ENCODE measurements at places on chromosomes 12 and 14.

DNA sequence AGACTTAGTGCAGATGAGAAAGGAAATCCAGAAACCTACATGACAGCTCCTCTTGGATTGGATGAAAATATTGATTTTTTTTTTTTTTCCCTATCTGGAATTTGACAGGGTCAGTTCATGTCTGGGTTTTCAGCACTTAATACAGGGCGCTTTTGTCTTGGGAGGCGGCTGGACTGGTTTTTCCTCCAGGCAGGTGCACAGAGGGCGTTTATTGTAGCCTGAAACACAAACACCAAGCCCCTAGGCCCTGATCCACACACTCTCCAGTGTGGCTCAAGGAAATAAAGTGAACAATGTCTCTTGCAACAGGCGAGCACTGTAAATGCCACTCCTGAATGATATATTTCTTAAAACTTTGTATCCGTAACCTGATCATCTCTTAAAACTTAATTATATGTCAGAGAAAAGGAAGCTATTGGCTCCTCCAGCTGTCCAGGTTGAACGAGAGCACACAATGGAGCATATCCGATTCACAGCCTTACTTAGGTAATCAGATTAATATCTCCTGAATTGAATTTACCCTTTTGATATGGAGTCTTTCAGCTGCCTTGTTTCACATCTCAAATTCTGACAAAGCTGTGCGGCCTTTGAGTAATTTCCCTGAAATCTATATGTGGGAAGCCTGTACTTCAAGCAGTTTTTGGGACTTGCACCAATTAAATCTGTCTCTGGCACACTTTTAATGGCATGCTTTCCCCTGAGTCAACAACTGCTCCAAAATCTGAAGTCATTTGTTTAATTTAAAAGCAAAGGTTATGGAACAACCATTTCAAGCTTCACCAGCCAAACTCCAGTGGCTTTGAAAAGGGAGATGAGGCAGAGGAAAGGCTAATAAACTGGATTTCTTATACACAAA lies 485.7 kb downstream of the ZFP36L1 start:
- peak; percentile 19 for DNase-seq

DNA sequence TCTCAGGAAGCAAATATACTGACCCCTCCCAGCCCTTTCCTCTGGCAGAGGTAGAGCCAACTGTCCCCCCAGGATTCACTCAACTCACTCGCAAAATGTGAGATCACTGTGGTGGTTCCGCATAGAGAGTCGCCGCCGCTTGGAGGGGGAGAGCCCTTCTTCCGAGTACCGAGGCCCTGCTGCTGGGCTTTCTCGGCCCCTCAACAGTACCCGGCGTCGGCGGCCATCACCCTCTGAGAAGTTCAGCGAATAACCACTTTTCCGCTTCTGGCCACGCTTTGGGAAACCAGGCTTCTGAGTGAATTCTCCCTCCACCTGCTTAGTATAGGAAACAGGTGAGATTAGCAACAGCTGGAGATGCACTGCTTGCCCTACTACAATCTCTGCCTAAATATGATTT lies 31.1 kb downstream of the BAZ2A start:
- no peak for DNase-seq

- no peak for DNase-seq
These were observed 2.5 kb upstream of the DACT1 start for GRCh38 chr14:58635091-58635830.

- DNase-seq, result no peak
These were observed 16.7 kb downstream of the CNIH1 start for GRCh38 chr14:54424479-54424901.

GRCh38 chr14:92917956-92918355 lies 5.0 kb upstream of the CHGA start:
- no peak for DNase-seq

DNA sequence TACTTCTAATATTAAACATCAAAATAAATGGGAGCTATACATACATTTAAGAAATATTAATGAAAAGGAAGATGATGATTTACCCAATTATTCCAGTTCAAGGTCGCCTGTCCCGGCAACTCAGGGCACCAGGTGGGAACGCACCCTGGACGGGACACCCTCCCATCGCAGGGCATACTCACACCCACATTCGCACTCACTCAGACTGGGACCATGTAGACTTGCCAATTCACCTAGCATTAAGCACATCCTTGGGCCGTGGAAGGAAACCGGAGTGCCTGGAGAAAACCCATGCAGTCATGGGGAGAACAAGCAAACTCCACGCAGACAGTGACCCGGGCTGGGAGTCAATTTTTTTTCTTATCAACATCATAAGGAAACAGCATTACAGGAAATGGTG lies 474.9 kb downstream of the APAF1 start:
- DNase-seq, result no peak

DNA sequence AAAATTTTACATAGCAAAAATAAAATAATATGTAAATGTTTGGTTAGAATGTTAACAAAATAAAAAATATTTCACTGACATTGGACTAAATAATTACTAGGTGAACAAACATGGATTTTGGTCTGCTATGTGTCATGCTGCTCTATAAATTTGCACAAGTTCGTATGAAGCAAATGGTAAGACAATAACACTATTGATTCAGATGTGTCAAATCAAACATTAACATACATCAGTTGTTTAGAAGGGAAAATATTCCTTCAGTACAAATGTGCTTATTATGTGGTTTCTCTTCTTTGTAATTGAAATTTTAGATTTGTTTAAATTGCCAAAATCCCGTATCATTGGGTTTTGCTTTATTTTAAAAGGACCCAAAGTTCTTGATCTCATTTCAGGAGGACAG lies 46.9 kb downstream of the PAWR start:
- no peak for DNase-seq

DNA sequence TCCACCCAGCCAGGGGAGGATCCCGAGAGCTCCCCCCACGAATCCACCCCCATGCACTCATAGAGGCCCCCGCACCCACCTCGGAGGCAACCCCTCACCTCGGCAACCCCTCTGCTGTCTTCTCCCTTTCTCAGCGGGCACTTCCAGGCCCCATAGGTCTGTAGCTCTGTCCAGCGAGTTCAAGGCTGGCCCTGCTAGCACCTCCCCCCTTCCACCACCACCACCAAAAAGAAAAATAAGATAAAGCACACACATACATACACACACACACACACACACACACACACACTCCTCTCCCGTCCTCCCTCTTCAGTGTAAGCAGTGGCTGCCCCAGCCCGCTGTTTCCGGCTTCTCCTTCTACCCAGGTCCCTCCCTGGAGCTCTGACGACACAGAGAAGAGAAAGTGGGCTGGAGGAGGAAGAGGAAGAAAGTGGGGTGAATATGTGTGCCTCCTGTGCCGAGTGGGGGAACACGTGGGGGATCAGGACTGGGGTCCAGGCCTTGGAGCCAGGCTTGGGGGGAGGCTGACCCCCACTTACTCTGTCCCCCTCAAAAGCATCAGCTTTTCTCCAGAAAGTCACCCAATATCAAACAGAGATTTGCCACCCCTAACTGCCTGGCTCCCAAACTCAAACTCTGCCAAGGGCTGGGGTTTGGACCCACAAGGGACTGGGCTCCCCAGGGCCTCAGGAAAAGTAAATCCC lies at the start of gene STAT6:
TSS of gene STAT6 (minus strand) at position 332 of the 704 bp plus-strand sequence. CDS start 3,084 bp downstream, outside the sequence.
- DNase-seq, result no peak

DNA sequence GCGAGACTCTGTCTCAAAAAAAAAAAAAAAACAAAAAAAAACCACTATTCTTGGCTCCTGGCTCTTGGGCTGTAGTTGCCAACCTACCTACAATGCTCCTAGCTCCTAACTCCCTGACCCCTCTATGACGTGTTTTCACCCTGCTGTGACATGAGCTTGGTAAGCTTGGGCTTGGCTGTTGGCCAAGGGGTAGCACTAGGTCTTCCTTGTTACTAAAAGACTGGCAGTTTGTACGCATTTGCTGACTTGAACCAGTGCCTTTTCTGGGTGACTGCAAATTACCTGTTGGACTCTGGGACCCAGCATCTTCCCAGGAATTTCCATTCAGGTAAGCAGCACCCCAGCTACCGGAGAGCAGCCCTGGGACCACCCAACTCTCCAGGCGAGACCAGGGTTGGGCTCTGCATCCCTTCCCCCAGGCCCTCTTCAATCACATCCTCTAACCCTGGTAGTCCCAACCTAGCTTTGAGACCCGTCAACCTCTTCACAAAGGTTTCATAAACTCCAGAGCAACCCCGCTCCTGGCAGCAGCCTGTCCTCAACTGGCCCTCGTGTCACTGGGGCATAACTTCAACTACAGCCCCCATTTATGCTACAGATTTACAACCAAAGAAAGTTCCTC lies 8.3 kb downstream of the CDK2AP1 start:
- DNase-seq, result no peak

DNA sequence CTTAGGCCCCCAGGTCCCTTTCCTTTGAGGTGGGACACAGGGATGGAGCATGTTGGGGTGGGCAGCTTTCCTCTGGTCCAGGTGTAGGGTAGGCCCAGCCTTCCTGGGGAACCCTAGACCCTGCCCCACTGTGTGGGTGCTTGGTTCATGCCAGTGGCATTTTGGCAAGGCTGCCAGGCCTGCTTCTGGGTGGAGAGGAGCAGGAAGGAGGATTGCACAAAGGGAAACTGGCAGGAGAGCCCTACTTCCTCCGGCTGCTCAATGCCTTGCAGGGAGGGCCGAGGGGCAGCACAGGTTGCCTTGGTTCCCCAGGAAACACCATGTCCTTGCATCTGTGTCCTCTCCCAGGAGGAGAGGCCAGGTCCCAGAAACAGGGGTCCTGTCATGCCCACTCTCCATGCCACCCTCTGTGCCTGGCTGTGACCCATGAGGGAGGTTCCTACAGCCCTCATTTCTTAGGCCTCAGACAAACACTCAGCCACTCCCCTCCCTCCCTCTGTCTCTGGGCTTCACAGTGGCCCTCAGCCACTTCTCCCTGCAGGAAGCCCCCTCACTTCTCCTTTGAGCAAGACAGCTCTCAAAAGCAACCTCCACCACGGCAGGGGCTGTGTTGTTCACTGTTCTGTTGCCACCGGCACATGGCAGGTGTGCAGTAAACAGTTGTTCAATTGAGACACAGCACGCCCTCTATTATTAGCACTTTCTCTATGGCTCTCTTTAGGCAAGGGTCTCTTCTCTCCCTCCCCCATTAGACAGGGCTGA lies 6.8 kb upstream of the KRT80 start:
- DNase-seq, result no peak

- DNase-seq, result no peak
These were observed 44.3 kb downstream of the GALNT9 start for GRCh38 chr12:132284827-132285741.

- DNase-seq, result no peak
These were observed 6.6 kb upstream of the IKZF4 start for GRCh38 chr12:56014205-56014604.

DNA sequence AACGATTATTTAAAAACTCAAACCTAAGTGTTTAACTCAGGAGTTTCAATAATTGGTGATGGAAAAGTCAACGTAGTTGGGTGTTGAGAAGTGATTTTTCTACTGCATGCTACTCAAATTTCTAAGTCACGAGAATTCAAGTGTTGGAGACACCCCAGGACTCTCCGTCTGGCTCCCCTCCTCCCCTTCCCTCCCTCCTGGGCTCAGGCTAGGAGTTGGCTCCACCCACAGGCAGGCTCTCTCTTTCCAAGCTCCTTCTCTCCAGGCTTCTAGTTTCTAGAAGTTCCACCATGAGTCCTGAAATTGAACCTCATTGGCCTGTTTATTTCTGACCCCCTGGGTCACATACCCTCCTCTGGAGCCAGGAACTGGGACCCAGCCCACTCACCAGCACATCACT lies 73.0 kb downstream of the TMEM132D start:
- DNase-seq, result no peak

- DNase-seq, result no peak
These were observed 33.6 kb downstream of the CEP83 start for GRCh38 chr12:94426049-94426448.

DNA sequence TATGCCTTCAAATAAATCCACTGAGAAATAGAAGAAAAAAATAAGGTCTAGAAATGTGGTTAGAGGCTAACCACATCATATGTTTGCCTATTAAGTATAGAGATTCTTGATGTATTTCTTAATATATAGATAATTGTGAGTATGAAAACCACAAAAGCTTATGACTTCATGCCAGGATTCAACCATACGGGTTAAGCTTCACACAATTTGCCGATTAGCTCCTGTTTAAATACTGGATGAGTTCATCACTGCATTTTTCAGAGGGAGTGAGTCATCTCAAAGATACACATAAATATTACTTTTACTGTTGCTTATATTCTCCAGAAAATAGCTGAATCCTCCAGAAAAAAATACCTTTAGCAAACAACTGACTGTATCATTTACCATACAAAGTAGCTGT lies 79.6 kb downstream of the RPL10L start:
- no peak for DNase-seq

DNA sequence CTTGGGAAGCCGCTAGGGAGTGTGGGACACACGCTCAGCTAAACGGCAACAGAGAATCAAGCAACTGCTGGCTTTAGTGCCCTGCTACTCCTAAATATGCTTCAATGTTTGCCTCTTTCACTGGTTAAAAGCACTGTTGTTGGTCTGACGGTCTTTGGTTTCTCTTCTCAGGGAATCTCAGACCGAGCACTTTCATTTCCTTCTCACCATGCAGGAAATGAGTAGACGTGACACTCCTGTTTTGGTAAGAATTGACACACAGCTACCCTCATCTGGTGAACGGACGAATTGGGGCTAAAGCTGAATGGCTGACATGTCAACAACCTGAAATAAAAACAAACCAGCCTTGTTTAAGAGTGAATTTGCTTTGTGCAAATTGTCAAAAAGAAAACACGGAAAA lies 57.5 kb upstream of the PIWIL1 start:
- no peak for DNase-seq
